ENCODE measurements at places on chromosomes 1 and 21.

DNA sequence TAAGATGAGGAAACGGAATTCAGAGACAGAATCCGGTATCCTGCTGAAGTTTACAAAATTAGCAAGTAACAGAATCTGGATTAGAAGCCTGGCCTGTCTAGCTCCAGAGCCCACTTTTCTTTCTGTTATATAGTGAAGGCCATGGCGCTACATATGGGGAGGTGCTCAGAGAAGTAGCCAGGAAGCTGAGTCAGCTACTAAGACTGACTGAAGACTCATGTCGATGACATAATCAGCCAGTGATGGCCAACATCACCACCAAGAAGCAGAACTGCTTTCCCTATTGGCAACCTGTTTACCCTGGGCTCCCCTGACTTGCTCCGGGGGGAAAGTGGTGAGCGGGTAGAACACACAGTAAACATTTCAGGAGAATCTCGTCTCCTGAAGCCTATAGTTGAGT lies 18.8 kb downstream of the LRRC52 start:
- DNase-seq, result peak; percentile 15

DNA sequence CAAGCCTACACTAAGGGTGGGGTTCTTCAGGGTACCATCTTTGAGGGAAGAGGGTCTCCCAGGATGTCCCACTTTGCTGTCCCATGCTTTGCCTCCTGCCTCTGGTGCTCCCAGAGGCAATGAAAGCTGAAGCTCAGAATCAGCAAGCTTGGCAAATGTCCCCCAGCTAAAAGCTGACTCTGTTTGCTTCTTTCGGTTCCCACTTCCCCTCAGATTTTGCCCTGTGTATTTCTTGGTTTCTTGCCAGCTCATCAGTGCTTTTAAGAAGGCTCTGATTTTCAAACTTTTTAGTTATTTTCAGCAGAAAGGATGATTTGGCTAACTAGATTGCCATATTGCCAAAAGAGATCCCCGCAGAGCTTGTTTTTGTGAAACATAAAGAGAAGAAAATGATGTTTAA lies 33.1 kb upstream of the COG2 start:
- no peak for DNase-seq

DNA sequence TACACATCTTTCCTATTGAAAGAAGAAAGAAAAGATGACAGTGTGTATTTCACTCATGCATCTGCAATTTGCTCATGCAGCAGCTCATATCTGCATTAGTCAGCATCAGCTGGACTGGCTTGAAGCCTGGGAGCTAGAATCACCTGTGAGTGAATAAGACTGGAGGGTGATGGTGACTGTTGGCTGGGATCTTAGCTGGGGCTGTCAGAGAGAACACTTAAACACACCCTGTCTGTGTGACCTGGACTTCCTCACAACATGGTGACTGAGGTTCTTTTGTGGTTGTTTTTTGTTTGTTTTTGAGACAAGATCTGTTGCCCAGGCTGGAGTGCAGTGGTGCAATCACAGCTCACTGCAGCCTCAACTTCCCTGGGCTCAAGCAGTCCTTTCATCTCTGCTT lies 24.9 kb downstream of the KLHDC7A start:
- DNase-seq, result no peak

GRCh38 chr1:152137215-152137614 lies 21.8 kb downstream of the RPTN start:
- no peak for DNase-seq

DNA sequence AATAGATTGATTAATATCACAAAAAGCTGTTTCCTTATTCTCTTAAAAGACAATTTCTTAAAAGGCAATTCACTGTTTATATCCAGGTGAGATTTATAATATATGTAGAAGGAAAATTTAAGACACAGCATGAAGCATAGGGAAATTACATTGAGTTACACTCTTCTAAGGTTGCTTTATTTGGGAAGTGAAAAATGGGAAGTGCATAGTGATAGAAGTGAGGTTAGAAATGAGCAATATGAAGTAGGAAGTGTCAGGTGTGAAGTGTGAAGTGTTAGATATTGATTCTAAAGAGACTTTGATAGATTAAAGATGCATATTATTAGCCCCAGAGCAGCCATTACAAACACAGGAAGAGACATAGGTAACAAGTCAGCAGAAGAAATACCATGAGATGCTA lies 40.3 kb downstream of the FH start:
- no peak for DNase-seq

DNA sequence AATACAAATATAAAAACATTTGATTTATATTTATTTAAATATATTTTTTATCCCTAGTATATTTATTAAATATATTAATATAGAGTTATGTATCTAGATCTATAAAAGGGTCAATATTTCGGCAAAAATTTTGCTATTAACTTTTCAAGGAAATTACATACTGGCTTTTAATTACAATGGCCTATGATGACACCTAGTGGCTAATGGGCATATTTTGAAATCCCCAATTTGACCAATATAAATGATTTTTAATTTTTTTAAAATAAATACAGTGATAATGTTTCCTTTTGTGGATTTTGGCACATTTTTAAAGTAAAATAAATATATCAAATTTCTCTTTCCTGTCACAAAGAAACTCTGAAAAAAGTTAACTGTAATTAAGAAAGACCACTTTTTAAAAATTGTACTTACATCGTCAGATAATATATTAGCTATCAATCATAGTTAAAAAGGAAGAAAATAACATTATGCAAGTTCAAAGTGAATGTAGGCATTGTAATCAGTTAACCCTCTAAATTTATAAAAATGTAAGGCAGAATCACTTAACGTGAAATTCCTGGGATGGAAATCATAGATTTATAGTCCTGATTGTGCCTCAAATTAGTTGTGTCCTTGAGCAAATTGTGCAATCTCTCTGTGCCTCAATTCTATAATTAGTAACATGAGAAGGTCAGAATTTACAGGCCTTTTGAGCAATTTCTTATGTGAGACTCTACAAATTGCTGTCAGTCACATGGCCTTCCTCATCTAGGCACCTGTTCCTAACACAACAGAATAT lies 25.6 kb upstream of the RGS13 start:
- peak; percentile 13 for DNase-seq

- DNase-seq, result peak; percentile 13
Measured at GRCh38 chr1:151282883-151283725, 1.0 kb downstream of the ZNF687 start.

DNA sequence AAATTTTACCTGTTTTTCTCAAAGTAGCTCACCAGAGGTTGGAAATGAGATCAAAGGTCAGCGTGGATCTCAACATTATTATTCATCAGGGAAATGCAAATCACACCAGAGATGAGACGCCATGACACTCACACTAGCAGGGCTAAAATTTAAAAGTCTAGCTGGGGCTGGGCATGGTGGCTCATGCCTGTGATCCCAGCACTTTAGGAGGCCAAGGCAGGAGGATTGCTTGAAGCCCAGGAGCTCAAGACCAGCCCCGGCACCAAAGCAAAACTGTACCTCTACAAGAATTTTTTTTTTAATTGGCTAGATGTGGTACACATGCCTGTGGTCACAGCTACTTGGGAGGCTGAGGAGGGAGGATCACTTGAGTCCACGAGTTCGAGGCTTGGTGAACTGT lies 41.4 kb upstream of the PCBP3 start:
- no peak for DNase-seq

GRCh38 chr1:33286451-33287185 lies 30.3 kb downstream of the ZNF362 start:
- DNase-seq, result no peak

DNA sequence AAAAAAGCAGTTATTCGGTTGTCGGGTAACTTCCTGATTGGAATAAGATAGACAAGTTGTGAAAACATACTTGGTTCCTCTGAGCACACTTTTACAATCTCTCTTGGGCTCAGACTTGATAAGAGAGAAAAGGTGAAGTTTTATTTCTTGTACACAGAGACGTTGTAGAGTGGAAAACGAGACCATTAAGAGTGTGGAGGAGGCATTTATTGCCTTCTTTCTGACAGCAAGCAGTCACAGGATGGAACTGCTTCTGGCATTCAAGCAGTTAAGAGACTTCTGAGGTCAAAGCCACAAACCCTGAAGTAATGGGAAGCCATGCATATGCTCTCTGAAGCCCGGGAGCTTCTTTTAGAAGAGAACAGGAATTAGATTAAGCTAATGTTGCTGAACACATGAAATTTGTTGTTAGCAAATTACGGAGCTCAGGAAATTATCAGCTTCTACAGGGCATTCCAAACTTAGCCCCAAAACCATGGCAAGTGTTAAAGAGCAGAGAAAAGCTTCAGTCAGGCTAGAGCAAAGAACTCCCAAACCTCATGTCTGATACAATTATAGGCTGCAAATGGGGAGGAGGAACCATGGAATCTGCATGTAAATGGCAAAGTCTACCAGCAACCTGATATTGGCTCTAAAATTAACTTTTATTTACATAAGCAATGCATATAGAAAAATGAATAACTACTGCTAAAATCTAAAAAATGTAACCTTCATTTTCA lies 26.0 kb downstream of the S1PR1 start:
- no peak for DNase-seq

GRCh38 chr1:1435106-1435903 lies at the start of gene VWA1:
TSS of gene VWA1 (plus strand) at chr1:1435690. CDS start at chr1:1435749, 59 bp downstream.
- peak; percentile 70 for DNase-seq

DNA sequence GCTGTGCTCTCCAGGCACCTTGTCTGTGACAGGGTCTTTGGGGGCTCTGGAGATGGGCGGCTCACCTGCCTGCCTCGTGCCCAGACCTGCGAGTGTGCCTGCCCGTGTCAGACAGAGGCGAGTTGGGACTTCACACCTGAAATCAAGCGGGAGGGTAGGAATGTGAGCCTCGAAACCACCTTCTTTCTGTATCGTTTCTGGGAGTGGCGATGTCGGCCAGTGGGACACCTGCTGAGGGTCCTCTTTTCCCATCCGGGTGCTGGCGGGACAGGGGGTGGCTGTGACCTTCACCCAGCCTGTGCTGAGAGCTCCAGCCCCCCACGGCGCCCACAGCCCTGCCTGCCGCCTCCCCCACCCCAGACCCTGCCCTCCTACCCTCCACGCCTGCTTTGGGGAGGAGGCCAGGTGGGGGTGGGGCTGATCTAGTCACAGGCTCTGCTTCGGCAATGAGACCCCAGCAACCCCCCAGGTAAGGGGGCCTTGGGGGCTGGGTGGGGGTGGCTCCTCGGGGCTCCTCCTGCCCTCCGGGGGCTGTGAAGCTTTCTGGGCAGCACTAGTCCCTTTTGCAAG lies 15.6 kb upstream of the FAAP20 start:
- no peak for DNase-seq

DNA sequence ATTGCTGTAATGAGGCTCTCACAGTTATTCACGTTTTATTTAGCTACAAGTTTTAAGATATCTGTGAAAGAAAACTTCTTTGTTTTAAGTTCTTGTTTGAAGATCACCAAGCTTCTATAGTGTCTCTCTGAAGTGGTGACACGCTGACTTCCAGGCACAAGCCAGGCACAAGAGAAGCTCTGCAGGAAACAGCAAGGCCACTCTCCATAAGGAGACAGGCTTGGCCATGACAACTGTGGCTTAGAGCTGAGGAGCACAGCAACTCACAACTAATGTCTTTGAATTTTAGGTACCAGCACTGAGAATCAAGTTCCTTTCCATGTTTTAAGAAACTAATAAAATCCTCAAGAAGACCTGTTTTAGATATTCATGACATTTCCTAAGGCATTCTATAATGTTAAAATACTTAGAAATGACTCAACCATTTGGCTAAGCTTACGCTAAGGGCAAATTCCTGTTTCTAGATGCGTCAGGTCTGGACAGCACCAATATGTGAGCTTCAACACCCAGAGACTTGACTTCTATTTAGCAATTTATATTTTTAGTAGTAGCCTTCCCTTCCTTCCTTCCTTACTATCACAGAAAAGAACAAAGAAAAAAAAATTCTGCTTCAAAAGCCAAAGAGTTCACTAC lies 40.2 kb downstream of the APP start:
- peak; percentile 44 for DNase-seq

DNA sequence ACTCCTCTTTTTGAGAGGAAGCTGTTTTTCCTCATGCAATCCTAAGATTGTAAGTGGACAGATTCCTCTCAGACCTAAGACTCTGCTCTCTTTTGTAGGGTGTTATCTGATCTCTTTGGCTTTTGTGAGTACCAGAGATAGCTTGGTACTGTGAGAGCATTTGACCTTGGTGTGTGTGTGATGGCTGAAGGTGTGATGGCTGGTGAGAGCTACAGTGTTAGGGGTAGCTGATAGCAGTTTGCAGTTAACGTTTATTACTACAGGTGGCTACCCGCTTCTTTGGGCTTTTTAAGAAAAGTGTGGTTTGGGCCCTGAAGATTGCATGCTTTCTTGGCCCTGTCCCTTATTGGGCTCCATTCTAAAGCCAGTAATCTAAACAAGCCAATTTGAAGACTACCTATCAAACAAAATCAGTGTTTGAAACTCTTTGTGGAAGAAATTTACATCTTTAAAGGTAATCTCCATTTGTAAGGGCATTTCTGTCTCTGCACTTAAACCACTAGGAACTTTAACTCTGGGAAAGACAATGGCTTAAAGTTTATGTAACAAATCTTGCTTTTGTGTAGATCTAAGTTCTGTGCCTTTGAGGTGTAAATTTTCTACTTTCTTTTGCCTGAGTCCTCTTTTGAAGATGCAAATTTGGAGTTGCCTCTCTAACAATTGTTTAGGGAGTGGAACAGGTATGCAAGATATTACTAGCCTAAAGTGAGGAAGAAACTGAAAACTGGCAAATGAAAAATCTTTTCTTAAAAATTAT lies 85.3 kb upstream of the SERBP1 start:
- DNase-seq, result no peak

DNA sequence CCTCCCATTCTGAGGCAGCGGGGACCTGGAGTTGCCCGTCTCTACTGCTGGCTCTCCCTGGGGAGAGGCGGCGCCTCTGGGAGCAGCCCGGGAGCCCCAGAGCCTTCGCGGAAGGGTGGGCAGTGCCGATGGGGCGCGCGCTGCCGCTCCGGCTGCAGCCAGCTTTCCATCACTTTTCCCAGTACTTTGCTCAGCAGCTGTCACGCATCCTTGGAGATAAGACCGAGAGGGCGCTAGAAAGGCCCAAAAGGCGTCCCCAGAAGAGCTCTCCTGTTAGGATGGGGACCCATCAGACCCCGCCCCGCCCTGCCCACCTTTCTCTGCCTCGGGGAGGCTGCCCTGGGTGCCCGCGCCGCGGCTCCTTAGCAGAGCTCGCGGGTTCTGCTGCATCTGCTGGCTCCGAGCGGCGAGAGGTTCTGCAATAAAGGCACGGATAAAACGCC lies 534 bp downstream of the KCNH1 start:
- DNase-seq, result no peak

- DNase-seq, result no peak
Measured at GRCh38 chr1:222373831-222374602, 173.9 kb downstream of the HHIPL2 start.

GRCh38 chr1:109912873-109913272 lies 2.2 kb downstream of the CSF1 start:
- no peak for DNase-seq

DNA sequence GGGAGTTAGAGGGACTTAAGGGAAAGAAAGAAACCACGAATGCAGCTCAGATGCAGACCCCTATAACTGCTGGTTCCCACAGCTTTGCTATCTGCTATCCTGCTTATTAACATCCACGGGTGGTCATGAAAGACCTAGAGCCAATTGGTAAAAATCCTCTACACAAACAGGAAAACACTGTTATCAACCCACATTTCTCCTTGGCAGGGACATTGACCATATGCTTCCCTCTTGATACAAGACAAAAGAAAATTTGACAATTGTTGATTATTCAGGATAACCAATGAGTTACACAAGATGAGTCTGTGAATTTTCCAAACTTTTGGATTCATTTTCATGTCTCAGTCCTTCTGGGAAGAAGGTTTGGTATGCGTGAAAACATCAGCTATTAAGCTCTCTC lies 90.4 kb downstream of the TIAM1 start:
- no peak for DNase-seq

Measured in fibroblast of skin of right quadriceps (primary cell).